ENCODE measurements at places on chromosomes 16 and 17. TPM values are rescaled to one million over a fixed set of nuclear protein-coding genes. Genes with fewer than 3 reads are reported as not detected.

DNA sequence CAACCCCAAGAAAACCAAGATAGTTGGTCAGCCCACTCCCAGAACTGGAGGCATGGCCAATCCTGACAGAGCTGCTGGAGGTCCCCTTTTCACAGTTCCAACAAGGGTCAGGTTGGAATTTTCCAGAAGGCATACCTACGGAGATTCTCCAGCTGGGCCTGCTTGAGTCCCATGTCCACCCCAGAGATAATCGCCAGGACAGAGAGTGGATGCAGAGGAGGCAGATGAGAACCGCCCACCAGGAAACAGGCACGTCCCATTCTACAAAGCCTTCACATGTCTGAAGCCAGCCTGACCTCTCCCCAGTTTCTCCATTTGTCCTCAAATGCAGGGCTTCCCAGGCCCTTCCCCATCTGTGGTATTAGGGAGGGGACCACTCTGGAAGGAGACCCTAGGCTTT is 47.4 kb upstream of the SMURF2 start:
- no peak for DNase-seq
- no peaks in the 10 kb centered on the region for H3K36me3 ChIP-seq
- no peaks in the 10 kb centered on the region for H3K27me3 ChIP-seq
- peaks cover 28% of the 10 kb centered on the region for H3K4me1 ChIP-seq

DNA sequence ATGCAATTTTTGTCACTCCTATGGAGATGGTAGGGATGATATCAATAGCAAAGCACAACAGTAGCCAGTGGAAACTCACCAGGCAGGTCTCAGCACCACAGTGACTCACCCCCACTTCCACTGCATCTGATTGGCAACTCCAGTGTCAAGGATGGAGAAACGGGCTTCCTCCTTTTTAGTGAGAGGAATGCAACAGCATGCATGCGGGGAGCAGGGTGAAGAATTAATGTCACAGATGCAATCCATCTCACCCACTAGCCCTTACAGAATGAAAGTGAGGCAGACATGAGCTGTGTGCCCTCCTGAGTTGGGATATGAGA is 467.0 kb upstream of the C16orf82 start:
- H3K27ac ChIP-seq = no peak overlapping the region
- DNase-seq = no peak
- H3K4me3 ChIP-seq = no peak overlapping the region
- no peaks in the 10 kb centered on the region for H3K27me3 ChIP-seq

DNA sequence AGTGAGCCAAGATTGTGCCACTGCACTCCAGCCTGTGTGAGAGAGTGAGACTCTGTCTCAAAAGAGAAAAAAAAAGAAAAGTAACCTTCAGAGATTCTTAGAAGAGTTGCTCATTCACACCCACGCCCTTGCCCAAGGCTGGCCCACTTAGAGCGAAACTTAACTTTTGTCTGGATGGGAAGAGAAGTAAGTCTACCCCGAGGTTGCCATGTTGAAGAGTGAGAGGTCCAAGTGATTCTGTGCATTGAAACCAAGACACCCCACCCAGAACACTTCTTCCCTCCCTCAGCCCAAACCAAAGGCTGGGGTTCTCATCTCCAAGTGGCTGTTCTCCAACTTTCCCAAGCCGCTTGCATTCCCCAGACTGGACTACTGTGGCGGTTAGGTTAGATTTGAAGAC is 2.4 kb upstream of the CISD3 start:
- H3K27ac ChIP-seq = no peak overlapping the region
- H3K4me3 ChIP-seq = no peak overlapping the region
- DNase-seq = no peak
- H3K4me1 ChIP-seq = peaks cover 38% of the 10 kb centered on the region
- H3K27me3 ChIP-seq = no peaks in the 10 kb centered on the region

- peaks cover 18% of the 10 kb centered on the region for H3K4me1 ChIP-seq
- no peak overlapping the region for H3K27ac ChIP-seq
- H3K36me3 ChIP-seq = no peaks in the 10 kb centered on the region
- H3K27me3 ChIP-seq = no peaks in the 10 kb centered on the region
- no peak overlapping the region for H3K4me3 ChIP-seq
Observed at GRCh38 chr16:14011846-14012245, 59.3 kb upstream of the MRTFB start.

GRCh38 chr17:39652587-39653315 is 12.4 kb upstream of the TCAP start:
- H3K4me1 ChIP-seq = peaks cover 23% of the 10 kb centered on the region
- no peak overlapping the region for H3K4me3 ChIP-seq
- H3K27me3 ChIP-seq = no peaks in the 10 kb centered on the region
- no peak for DNase-seq
- no peaks in the 10 kb centered on the region for H3K36me3 ChIP-seq

DNA sequence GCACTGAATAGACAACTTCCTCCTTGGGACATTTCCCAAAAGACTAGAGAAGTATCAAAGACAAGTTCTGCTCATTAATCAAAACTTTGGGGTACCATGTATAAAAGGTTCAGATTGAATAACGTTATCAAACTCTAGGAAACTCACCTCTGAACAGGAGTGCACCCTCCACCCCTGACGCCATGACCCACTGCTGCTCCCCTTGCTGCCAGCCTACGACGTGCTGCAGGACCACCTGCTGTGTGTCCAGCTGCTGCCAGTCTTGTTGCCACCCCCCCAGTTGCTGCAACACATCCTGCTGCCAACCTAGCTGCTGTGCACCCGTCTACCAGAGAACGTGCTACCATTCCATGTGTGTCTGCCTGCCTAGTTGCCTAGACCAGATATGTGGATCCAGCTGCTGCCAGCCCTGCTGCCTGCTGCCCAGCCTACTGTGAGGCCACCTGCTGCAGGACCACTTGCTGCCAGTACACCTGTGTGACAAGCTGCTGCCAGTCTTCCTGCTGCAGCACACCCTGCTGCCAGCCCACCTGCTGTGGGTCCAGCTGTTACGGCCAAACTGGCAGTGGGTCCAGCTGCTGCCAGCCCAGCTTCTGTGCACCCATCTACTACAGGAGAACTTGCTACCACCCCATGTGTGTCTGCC is 13.8 kb upstream of the KRTAP9-2 start:
- no peaks in the 10 kb centered on the region for H3K4me1 ChIP-seq
- H3K27ac ChIP-seq = no peak overlapping the region
- no peaks in the 10 kb centered on the region for H3K36me3 ChIP-seq
- DNase-seq = no peak

DNA sequence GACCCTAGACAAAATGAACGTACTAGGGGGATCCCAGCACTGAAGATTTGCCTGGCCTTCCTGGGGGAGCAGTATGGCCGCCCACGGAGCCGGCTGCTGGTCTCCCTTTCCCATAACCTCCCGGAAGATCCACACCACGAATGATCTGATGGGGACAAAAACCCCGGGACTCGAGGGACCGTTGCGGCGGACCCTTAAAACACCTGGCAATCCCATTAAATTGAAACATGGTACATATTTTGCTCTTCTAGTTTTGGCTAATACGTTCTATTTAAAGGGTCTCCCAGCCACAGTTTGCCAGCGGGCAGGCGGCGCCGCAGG is 45.2 kb upstream of the LCMT1 start:
- H3K4me3 ChIP-seq = peak overlapping the region; percentile 66
- no peaks in the 10 kb centered on the region for H3K36me3 ChIP-seq
- no peak for DNase-seq

- no peaks in the 10 kb centered on the region for H3K27me3 ChIP-seq
- no peak overlapping the region for H3K4me3 ChIP-seq
- H3K4me1 ChIP-seq = peaks cover 9% of the 10 kb centered on the region
Observed at GRCh38 chr16:87210894-87211293, 106.3 kb downstream of the C16orf95 start.

DNA sequence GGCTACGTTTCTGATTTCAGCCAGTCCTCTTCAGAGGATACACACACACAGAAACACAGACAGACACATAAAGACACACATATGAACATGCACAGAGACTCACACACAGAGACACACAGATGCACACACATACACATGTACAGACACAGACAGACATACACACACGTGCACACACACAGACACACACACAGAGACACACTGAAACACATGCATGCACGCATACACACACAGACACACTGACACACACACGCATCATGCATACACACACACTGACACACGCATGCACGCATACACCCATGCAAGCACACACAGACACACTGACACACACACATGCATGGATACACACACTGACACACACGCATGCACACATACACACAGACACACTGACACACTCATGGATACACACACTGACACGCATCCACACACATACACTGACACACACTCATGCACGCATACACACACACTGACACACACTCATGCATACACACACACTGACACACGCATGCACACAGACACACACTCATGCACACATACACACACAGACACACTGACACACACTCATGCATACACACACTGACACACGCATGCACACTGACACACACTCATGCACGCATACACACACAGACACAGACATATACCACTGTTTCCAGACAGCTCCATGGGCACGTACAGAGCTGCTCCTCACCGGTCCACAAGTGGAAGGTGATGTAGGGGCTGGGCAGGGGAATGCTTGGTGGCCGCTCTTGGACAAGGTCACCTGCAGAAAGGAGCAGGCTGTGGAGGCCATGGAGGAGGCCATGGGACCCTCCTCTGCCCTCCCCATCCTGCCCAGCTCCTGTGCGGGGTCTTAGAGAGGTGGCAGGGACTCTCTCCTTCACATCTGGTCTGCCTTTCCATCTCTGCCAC is 30.1 kb upstream of the MFSD6L start:
- no peak overlapping the region for H3K27ac ChIP-seq
- no peaks in the 10 kb centered on the region for H3K27me3 ChIP-seq
- no peaks in the 10 kb centered on the region for H3K4me1 ChIP-seq

GRCh38 chr17:33520426-33521330 is 227.6 kb upstream of the ASIC2 start:
- H3K27ac ChIP-seq = no peak overlapping the region
- peak; percentile 80 for DNase-seq

- H3K4me3 ChIP-seq = no peak overlapping the region
- H3K4me1 ChIP-seq = no peaks in the 10 kb centered on the region
- H3K27me3 ChIP-seq = no peaks in the 10 kb centered on the region
- H3K36me3 ChIP-seq = no peaks in the 10 kb centered on the region
- H3K27ac ChIP-seq = no peak overlapping the region
Observed at GRCh38 chr17:50185631-50186471, 15.6 kb downstream of the COL1A1 start.

DNA sequence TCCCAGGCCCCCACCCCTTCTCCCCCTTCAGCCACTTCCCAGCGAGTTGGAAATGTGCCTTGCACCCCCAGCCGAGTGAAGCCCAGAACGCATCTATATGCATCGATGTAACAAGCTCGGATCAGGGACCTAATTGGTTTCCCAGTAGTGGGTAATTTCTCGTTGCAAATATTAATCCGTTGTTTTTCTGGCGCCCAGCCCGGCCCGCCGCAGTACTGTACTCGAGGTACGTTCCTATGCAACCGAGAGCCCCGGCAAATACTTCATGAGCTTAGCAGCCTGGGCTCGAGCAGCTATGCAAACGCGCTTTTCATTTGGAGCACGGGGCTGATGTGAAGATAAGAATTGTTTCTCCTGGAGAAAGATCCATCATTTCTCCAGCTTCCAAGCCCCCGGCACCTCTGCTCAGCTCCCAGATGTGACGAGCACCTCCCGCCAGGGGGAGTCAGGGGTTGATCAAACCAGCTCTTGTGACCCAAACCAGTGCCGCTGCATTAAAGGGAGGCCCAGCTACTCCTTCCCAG is 229.8 kb downstream of the KATNIP start:
- no peak overlapping the region for H3K4me3 ChIP-seq
- DNase-seq = peak; percentile 55
- no peaks in the 10 kb centered on the region for H3K4me1 ChIP-seq
- no peak overlapping the region for H3K27ac ChIP-seq
- H3K27me3 ChIP-seq = no peaks in the 10 kb centered on the region

GRCh38 chr16:1152651-1153259 is at the start of gene CACNA1H:
Gene CACNA1H (plus strand): TSS chr16:1153106. CDS start chr16:1153738, 632 bp downstream.
- no peaks in the 10 kb centered on the region for H3K27me3 ChIP-seq
- peak within 1 kb of the TSS; percentile 56 for H3K4me3 ChIP-seq
- DNase-seq = peak; percentile 42
- H3K36me3 ChIP-seq = no peaks in the 10 kb centered on the region

DNA sequence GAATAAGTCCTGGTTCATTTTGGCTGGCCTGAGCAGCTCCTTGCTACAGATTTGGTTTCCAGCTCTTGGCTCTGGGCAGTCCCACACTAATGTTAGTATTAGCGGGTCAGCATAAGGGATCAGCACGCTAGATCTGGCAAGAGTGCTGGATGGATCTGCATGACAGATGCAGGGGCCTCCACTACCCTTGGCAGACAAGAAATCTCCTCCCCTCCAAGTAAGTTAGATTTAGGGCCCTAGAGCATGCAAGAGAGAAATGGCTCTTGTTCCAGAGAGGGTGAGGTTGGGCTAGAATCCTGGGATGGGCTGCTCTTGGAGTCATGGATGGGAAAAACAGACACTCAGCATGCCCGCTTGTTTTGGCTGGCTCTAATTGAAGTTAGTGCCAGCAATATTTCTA is 414.3 kb downstream of the RBFOX1 start:
- no peaks in the 10 kb centered on the region for H3K36me3 ChIP-seq
- H3K27me3 ChIP-seq = no peaks in the 10 kb centered on the region
- DNase-seq = no peak
- H3K27ac ChIP-seq = no peak overlapping the region
- no peak overlapping the region for H3K4me3 ChIP-seq
- no peaks in the 10 kb centered on the region for H3K4me1 ChIP-seq

GRCh38 chr16:89402962-89403361 is 87.4 kb downstream of the ANKRD11 start:
- peaks cover 18% of the 10 kb centered on the region for H3K4me1 ChIP-seq
- H3K27me3 ChIP-seq = no peaks in the 10 kb centered on the region
- DNase-seq = no peak
- H3K4me3 ChIP-seq = no peak overlapping the region

DNA sequence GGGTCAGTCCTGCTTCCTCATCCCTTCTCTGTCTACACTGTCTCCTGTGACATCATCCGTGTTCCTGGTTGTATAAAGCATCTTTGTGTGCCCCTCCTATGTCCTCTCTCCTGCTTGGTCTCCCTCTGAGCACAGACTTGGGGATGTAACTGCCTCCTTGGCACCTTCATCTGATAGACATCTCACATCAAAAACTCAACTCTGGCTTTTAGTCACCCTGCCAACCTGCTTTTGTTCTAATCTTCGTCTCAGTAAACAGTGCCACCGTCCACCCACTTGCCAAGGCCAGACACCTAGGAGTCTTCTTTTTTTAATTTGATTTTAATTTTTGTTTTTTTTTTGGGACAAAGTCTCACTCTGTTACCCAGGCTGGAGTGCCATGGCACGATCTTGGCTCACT is 16.9 kb upstream of the KSR1 start:
- no peaks in the 10 kb centered on the region for H3K4me1 ChIP-seq
- H3K27ac ChIP-seq = no peak overlapping the region
- no peaks in the 10 kb centered on the region for H3K36me3 ChIP-seq
- no peak for DNase-seq

Gene SLFN12
- 4.7 TPM for total RNA-seq

Gene ALDH3A1
- 3.2 TPM for total RNA-seq

Gene KRT34
- 0.55 TPM for total RNA-seq

Gene CCL17
- 0.81 TPM for total RNA-seq

Gene GGT6
- 5.9 TPM for total RNA-seq

Gene HNF1B
- total RNA-seq = 3.2 TPM

Gene SLC46A1
- total RNA-seq = 13.5 TPM
